ENCODE measurements at places on chromosomes 5 and 9.

- DNase-seq: peak; percentile 30
Measured at GRCh38 chr5:154714266-154714986, 40.8 kb upstream of the LARP1 start.

DNA sequence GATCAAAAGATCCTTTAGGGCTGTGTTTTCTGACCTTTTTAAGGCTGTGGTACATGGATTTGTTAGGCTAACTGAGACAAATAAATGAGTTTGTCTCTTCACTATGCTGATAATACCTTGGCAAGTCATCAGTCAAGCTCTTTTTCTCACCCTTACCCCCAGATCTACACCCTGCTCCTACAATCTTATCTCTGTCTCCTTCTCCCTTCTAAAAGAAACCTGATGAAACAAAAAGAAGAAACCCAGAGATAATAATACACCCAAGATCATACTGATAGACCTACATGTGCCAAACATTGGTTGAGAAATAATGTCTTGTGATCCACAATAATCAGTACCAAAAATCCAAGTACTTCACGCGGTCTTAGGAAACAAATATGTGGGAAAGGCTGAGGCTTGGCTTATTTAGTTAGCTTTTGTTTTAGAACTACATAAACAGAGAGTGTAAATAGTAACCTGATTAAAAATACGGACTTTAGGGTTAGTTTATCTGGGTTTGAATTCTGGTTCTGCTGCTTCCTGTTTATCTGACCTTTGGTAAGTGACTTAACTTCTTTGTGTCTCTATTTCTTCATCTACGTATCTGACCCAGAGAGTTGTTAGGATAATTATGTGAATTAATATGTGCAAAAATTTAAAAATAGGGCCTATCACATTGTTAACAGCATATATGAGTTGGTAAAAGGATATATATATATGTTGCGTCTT lies 24.8 kb upstream of the PDCD1LG2 start:
- no peak for DNase-seq

DNA sequence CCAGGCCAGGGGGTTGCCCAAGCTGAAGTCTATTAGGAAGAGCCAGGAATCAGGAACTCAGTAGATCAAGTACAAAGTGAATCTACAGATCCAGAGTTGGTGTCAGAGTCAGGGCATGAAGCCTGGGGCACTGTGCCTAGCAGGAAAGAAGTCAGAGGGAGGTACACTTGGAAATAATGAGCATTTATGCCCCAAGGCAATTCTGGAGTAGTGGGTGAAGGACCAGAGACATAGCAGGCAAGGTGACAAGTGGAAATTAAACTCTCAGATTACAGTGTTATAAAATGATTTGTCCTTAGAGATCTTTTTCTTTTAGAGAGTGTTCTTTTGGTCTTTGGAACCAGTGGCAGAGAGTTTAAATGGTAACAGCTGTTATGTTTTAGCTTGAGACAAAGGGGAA lies 138.0 kb downstream of the ADAMTSL1 start:
- DNase-seq: no peak

DNA sequence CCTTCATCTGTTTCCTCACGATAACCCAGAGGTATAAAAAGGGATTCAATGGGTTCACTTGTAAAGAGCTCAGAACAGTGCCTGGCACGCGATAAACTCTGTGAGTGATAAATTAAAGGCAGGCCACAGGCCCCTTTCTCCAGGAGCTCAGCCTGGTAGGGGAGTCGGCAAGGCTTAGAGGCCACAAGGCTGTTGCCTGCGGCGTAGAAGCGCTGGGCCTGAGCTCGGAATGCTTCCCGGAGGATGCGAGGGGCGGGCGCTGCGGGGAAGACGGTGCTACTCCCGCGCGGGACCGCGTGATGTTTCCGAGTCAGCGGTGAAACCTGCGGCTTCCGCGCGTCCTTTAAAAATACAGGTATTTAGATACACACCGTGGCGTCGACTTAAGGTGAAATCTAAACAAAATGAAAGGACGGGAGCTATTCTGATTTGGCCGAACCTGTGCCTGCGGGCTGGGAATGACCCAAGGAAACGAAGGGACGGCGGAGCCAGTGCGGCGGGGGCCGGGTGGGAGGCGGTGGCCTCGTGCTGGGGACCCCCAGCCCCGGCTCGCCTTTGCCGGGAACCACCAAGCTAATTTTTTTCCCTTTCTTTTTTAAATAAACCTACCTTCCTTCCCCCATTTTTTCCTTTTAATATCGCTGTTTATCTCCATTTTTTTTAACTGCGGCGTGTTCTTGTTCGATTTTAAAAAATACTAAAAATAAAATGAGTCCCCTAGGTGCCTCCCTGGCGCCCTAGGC lies 6.2 kb downstream of the NKX2-5 start:
- DNase-seq: no peak

GRCh38 chr9:130183133-130183762 lies 11.0 kb downstream of the NCS1 start:
- no peak for DNase-seq

DNA sequence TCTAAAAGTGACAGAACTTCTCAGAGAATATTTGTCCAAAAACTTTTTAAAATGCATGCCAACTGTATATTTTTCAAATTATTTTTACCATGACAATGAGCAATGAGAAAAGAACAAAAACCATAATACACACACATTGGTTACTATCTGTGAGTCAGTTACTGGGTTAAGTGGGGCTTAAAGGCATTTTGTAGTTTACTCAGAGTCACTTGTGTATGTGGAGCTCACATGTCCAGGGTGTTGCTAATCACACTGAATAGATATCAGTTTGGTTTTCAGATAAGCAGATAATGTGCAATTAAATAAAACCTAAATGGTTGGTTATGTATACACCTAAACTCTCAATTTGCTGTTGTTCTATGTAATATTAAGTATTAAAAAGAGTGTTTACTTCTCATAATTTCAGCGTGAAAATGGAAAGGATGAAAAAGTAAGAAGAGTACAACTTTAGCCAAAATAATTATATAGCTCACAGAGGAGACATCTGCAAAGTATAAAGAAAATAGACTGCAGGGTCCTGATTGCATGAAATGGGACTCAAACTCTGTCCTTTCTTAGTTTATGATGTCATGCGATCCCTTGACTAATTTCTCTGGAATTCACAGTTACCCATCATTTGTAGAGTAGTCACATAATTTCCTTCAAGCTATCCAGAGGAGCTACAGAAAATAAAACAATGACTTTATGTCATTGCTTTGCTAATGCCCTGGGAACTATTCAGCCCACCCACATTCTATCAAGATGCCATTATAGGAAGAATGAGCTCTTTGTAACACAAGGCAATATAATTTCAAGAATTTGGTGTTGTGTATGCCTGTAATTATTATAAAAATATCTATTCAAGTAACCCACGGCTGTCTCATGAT lies 388.0 kb upstream of the ZNF608 start:
- DNase-seq: no peak

DNA sequence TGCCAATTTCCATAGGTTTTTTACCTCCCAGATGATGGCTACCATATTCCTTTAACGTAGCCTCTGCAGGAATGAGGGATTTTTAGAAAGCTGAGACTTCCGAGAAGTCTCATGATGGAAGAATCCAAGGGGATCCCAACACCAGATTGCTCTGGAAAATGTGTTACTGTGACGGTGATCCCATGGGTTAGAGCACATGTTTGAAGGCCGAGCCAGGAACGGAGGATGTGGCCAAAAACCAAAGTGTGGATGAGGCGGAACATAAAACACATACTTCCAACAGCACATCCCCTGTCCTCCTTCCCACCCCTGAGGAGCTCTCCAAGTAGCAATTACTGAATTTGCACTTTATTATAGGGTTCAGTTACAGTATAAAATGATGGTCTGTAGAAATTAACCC lies 82.6 kb downstream of the GPR21 start:
- no peak for DNase-seq

- DNase-seq: peak; percentile 83
Measured at GRCh38 chr9:136373300-136374182, at the start of gene CARD9. CARD9 (minus strand) TSS chr9:136373669; CDS start chr9:136372078, 1,591 bp downstream.

GRCh38 chr9:33415501-33416038 lies 13.2 kb upstream of the AQP7 start:
- peak; percentile 75 for DNase-seq

DNA sequence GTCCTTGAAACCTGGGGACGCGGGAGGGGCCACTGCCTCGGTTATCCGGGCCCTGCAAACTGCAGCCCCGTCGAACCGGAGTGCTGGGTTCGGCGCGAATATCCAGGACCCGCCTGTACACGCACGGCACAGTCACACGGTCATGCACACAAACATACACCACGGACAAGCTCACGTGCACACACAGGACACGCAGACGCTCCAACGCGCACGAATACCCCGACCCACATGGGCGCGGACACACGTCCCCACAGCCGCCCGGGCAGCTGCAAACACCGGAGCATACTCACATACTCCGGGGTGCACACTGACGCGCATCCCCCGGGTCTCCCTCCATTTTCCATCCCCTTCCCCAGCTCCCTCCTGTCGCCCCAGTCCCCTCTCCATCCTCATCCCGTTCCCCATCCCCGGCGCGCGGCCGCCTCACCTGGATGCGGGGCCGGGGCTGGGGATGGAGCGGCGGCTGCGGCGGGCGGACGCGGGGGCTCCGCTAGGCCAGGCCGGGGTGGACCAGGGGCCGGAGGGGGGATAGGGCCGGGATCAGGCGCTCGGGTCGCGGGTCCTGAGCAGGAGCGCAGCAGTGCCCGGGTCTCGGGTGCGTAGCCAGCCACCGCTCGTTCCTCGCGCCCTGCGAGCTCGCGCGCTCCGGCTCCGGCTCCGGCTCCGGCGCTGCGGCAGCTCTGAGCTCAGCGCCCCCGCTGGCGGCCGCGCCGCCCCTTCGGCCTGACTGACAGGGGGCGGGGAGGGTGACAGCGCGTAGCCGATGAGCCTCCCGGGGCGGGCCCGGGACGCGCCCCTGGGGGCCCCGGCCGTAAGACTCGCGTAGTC lies at the start of the genes EIF4E1B and SNCB:
Gene EIF4E1B (plus strand): TSS at position 823 of the 828 bp plus-strand sequence. CDS start 12,113 bp downstream, outside the sequence.
Gene SNCB (minus strand): TSS at position 682 of the 828 bp plus-strand sequence. CDS start 880 bp downstream, outside the sequence.
- DNase-seq: peak; percentile 86

- DNase-seq: no peak
Measured at GRCh38 chr9:95721061-95721531, 154.4 kb upstream of the ERCC6L2 start.

DNA sequence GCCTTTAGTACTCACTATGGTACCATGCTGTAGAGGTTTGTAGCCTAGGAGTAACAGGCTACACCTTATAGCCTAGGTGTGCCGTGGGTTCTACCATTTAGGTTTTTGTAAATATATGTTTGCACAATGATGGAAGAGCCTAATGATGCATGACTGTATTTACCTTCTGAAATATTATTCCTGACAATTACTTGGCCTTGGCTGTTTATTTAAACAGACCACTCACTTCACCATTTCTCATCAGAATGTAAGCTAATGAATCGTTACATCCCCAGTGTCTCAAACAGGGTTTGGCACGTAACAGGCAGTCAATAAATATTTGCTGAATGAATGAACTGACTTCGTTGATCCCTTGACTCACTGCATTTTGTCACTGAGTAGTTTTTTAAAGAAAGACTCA lies 93.1 kb downstream of the MED27 start:
- no peak for DNase-seq

DNA sequence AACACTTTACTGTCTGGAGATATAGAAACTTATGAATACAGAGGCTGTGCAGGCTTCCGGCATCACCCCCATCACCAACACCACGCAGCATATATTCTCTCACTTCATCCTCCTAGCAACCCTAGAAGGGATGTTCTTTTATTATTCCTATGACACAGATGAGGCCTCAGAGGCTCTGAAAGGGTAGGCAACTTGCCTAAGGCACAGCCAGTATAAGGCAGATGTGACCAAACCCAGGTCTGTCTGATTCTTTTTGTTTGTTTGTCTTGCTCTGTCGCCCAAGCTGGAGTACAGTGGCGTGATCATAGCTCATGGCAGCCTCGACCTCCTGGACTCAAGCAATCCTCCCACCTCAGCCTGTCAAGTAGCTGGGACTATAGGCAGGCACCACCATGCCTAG lies 22.8 kb upstream of the CORO2A start:
- no peak for DNase-seq

DNA sequence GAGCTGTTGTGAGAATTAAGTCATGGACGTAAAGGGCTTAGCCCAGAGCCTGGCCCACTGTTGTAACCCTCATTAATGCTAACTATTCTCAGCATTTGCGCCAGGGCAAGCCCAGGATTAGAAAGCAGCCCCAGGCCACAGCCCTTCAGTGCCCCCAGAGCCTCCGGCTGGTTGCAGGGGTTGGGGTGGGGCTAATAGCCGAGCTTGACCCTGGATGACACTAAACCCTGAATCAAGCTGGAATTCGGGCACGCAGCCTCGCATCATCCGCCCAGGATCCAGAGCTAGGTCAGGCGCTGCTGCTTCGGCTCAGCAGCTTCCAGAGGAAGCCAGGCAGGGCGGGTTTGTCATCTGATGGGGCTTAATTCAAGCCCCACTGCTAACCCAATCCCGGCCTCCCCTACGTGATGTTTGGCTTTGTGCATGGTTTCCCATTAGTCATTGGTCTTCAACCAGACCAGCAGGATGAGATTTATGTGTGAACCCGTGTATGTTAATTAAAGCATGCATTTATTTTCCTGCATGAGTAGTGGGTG lies 1.2 kb upstream of the MEGF9 start:
- no peak for DNase-seq

DNA sequence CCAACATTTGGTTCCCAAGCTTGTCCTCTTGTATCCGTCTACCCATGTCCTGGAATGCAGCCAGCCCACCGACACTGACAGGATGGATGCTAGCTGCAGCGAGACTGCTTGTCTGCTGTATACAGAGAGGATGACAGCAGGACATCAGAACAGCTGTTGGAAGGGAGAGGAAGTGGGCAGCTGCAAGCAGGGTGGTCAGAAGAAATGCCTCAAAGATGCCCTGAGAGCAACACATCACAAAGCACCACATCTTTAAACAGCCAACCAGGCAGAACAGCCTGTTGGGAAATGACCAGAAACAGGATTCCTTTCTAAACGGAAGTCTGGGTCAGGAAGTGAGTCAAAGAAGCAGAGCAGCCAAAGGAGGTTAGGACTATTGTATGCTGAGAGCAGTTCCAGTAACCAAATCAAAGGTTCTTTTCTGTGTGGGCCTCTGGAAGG lies 219.1 kb downstream of the NDUFS4 start:
- no peak for DNase-seq

- no peak for DNase-seq
Measured at GRCh38 chr5:116626272-116626723, 51.7 kb upstream of the SEMA6A start.

DNA sequence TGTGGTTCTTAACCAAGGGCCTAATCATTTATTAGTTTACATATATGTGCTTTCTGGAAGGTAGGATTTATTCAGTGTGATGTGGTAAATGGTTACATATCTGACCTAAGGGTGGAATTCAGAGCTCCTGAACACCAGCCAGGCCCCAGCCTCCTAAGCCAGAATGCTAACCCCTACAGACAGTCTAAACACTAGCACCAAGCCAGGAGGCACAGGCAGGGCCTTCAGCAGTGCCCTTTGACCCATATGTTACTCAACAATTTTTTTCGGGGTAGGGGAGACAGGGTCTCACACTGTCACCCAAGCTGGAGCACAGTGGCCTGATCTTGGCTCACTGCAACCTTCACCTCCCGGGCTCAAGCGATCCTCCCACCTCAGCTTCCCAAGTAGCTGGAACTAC lies 40.3 kb downstream of the PRKACG start:
- DNase-seq: no peak

DNA sequence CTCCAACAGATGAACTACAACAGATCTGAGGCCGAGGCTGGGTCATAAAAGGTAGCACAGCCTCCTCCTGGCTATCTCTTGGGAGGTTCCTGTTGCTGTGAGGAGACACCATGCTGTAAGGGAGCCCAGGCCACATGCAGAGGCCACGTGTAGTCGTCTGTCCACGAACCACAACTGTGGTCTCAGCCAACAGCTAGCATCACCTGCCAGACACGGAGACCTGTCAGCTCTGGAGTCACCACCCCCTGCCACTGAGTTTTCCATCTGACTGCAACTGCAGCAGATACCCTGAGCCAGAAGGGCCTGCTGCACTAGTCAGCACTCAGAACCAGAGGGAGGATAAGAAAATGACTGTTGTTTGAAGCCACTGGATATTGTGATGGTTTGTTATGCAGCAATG lies 12.7 kb upstream of the GOLM1 start:
- DNase-seq: no peak

Measured in GM20000 (cell line).